Erythroblast (primary cell): ENCODE measurements at places on chromosomes 1 and 21.

GRCh38 chr1:232384171-232384883 lies 245.6 kb downstream of the SIPA1L2 start:
- no peak for DNase-seq

DNA sequence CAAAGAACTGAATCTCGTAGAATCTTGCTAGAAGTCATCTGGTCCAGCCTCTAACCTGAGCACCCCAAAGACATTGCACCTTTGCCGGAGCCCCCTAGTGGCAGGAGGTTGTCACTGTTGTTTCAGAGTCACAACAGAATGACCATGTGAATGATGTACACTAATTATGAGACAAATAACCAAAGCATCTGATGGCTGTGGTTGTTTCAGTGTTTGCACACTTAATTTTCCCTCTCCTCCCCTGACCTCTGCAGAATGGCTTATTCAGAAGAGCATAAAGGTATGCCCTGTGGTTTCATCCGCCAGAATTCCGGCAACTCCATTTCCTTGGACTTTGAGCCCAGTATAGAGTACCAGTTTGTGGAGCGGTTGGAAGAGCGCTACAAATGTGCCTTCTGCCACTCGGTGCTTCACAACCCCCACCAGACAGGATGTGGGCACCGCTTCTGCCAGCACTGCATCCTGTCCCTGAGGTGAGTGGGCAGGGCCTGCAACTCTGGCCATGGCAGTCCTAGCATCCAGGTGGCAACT lies 26.4 kb downstream of the TRAF5 start:
- peak; percentile 69 for DNase-seq

GRCh38 chr1:211606332-211606913 lies 27.5 kb upstream of the SLC30A1 start:
- DNase-seq: no peak

DNA sequence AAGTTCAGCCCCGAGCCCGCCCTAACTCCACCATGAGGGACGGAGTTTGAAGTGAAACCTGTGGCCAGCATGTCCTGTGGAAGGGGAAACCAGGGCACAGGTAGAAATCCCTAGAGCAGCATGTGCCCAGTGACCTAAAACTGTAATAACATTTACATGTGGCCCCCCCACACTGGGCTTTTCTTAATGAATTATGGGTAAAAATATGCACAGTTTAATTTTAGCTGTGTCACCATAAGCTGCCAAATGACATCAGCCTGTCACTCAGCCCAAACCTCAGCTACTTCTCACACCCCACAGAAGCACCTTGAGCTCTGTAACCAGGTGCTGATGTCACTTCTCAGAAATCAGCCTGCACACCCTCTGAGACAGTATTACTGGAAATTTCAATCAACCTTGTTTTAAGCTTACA lies 50.0 kb upstream of the SLC19A1 start:
- peak; percentile 59 for DNase-seq

- DNase-seq: no peak
These were observed 1888.6 kb downstream of the MRPL39 start for GRCh38 chr21:23718446-23719285.

GRCh38 chr1:175033953-175034352 lies 10.7 kb upstream of the MRPS14 start:
- DNase-seq: no peak

GRCh38 chr1:93025572-93025971 lies 53.5 kb upstream of the MTF2 start:
- peak; percentile 22 for DNase-seq

DNA sequence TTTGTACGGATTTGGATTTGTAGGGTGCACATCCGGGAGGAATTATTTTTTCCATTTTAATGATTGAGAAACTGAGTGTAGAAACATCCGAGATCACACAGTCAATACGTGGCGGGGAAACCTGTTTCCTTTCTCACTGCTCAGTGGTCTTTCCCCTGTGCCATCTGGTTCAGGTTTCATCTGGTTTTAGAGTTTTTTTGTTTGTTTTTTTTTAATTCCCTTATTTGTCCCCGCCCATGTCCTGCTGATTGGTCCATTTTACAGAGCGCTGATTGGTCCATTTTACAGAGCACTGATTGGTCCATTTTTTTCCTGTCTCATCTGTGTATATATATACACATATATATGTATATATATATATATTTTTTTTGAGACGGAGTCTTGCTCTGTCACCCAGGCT lies 6.0 kb downstream of the TRPM2 start:
- DNase-seq: no peak

DNA sequence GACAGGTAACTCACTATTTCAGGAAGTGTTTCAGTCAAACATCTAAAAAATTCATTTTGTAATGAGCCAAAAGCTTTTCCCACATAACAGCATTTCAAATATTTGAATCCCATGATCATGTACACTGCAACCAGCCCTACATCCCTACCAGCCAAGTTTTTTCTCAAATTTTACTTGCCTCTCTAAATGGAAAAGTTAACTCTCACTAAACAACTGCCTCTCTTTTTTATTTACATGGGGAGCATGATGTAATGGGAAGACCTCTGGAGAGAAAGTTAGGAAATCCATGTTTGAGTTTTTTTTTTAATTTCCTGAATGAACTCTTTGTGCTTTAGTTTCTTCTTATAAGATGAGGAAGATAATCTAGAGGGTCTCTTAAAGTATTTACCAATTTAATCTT lies 70.5 kb downstream of the TTLL7 start:
- no peak for DNase-seq

- no peak for DNase-seq
These were observed 6.3 kb upstream of the TENT5C start for GRCh38 chr1:117599286-117600221.

DNA sequence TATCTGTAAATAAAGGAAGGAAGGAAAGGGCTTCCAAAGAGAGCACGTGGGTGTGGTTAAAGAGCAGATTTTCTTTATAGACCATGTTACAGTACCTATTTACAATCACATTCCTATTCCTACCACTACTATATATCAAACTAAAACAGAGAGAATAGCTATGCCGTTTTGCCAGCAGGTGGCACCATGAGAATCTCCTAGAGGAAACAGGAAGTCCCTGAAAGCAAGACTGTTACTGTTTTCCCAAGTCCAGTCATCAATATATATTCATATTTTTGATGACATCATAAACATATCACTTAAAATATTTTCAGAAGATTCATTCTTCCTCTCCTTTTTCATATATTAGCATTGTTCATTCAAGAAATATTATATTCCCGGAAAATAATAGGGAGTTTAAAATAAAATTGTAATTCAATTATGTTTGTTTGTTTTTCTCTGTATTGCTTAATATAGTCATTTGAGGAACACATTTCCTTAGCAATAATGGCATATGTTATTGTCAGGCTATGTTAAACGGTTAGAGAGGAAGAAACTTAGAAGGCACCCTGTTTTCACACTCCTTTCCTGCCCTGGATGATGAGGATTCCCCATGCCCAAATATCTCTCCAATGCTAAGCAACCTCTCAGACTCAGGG lies 6.6 kb downstream of the CCDC190 start:
- DNase-seq: peak; percentile 37

- DNase-seq: no peak
These were observed 65.0 kb downstream of the ABL2 start for GRCh38 chr1:179164494-179164893.

- DNase-seq: no peak
These were observed 545.2 kb downstream of the MRPL39 start for GRCh38 chr21:25062061-25062460.

DNA sequence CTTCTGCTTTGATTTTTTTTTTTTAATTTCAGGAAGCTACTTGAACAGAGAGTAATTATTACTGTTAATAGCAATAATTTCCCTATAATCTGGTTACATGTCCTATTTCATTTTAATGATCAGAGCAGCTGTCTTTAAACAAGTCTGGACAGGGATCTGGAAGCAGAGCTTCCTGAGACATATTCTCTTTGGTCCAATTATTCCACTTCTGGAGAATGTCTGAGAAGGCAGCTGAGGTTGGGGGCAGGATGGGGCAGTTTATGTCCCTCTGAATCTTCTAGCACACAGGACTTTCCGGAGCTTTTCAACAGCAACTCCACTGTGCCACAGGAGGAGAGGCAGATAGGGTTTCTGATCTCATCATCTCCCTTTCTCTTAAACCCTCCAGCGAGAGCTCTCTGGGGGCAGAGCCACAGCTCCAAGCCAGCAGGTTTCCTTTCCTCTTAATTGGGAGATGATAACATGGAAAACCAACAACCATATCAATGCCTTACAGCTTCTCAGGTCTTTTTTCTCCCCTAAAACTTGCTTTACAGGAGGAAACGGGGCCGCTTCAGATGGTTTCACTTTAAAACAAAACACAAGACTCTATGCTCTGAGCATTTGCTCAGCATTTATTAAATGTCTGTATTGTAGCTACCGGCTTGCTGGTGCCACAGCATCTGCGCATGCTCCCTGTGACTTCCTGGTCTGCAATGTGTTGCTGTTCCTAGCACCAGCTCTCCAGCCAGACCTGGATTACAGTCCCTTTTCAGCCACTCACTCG lies 425.7 kb upstream of the USP24 start:
- DNase-seq: no peak

- DNase-seq: no peak
These were observed 437.5 kb downstream of the SMYD3 start for GRCh38 chr1:246069581-246069980.

- no peak for DNase-seq
These were observed 26.2 kb upstream of the KNCN start for GRCh38 chr1:46577671-46578070.

DNA sequence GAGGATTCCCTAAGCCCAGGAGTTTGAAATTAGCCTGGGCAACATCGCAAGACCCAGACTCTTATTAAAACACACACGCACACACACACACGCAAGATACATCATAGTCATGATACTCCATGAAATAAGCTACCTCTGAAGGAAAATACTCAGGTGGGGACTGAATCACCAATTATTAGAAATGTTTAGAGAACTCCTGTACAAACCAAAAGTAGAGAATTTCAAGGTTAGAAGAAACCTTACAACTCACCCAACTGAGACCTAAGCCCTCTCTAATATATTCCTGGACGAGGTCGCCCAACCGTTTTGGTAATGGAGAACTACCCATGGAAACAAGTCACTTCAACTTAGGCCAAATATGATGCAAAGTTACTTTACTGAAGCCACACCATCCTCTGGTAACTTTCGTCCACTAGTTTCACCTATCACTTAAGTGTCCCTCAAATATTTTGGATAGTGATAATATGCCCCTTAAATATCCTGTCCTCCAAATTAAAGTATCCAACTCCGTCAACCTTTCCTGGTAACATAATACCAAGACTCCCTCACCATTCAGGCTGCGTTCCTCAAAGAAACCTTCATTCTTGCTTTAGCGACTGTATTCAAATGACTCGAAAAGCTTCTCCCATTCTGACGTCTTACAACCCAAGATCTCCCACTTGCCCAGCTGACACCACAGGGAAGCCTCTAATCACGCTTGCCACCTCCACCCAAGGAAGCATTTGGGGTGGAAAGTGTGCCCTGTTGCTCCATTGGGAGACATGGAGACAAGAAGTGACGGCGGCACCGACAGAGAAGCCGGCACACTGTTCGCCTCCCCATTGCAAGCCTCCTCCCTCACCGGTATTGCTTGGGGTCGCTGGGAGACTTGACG lies 856 bp downstream of the NRDC start:
- peak; percentile 84 for DNase-seq

GRCh38 chr1:229557913-229558414 lies 543 bp downstream of the ABCB10 start:
- peak; percentile 78 for DNase-seq

DNA sequence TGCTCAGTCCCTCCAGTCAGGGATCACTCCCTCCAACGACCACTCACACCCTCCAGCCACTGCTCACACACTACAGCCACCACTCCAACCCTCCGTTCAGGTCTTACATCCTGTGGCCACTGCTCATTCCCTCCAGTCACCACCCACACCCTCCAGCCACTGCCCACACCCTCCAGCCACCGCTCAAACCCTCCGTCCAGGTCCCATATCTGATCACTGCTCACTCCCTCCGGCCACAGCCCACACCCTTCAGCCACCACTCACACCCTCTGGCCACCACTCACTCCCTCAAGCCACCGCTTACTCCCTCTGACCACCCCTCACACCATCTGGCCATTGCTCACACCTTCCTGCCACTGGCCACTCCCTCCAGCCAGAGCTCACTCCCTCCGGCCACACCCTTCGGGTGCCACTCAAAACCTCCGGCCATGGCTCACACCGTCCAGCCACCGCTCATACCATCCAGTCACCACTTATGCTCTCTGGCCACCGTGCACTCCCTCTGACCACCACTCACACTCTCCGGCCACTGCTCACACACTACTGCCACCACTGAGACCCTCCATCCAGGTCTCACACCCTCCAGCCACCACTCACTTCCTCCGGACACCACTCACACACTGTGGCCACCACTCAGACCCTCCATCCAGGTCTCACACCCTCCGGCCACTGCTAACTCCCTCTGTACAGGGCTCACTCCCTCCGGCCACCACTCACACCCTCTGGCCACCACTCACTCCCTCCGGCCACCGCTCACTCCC lies 4.7 kb upstream of the TFF1 start:
- no peak for DNase-seq

- no peak for DNase-seq
These were observed 39.2 kb upstream of the CTTNBP2NL start for GRCh38 chr1:112356765-112357164.

GRCh38 chr21:32494934-32495709 lies 82.6 kb downstream of the EVA1C start:
- no peak for DNase-seq

DNA sequence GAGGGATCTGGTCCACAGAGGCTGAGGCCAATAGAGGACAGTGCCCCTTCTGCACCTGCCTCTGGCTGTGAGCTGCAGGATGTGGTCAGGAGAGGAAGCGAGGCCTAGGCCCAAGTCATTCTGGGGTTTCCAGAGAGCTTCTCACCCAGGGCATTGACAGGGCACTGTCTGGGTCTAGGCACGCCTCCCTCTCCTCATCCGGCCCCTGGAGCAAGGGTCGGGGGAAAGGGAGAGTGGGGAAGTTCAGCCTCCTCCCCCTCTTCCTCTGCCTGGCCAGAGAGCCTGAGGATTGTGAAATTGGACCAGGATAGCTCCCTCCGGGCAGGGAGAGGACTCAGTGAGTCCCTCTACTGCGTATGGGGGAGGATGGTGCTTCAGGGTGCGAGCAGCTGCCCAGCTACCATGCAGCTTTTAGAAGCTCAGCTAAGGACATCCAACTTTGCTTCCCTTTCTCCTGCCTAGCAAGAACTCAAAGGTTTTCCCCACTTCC lies 6.3 kb upstream of the INAVA start:
- DNase-seq: no peak

DNA sequence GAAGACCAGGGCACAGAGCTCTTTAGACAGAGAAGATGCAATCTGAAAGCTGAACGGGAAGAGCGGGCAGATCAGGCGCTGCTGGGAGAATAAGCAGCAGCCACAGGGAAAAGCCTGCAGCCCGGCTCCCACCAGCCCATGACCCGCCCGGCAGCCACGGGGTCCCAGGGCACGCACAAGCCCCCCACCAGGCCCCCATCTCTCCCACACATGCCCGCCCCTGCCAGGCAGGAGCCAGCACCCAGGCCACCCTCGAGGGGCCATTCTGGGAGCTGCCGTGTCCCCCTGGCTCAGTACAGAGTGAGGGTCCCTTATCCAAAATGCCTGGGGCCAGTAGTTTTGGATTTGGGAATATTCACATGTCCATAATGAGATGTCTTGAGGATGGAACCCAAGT lies 16.3 kb downstream of the SLC19A1 start:
- no peak for DNase-seq

GRCh38 chr1:2204415-2205190 lies 10.0 kb upstream of the FAAP20 start:
- DNase-seq: peak; percentile 88

- no peak for DNase-seq
These were observed 72.8 kb downstream of the PRDM16 start for GRCh38 chr1:3141836-3142235.
